ENCODE measurements at places on chromosomes 2 and 18.

DNA sequence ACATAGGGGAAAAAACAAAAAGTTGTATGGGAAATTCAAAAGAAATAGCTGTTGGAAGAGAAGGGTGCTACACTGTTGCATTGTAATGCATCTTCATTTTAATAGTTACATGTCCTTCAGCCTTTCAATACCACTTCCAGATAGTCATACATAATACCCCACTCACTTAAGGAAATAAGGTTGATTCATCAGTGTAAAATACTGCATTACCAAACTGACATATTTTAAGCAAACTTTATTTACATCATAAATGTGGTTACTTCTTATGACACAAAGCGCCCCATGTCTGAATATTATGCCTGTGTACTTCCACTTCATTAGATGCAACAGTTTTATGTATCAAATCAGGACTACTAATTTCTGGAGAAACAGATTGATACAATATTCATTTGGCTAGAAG is 4.5 kb downstream of the RBMS1 start:
- DNase-seq = no peak

- no peak for DNase-seq
Measured at GRCh38 chr2:118014492-118014824, 588 bp upstream of the CCDC93 start.

DNA sequence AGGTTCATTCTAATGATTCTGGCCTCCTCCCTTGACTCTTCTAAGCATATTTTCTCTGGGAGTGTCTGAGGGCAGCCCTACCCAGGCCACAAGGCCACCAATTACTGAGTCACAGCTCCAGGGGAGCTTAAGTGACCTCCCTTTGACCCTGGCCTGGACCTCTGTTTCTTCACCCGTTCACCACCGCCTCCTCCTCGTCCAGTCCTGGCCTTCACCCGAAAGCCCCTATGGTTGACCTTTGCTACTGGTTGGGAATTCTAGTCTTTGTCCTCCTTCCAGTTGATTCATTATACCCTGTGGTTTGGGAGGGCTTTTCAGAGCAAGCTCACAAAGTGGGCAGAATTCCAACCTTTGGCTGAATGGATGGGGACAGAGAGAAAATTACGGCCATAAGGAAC is 72.6 kb downstream of the NRP2 start:
- no peak for DNase-seq

DNA sequence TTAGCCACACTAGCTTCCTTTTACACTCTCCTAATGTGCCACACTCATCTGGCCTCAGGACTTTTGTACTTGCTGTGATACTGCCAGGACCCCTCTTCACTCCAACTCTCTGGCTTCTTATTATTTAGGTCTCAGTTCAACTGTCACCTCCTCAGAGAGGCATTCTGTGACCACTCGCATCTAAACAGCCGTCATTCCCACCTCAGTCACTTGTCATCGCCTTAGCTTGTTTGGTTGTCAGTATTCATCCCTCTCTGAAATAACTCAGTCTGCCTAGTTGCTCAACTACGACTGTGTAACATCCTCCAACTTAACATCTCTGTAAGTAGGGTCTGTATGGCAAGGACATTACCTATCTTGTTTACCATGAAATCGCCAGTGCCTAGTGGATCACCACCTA is 27.2 kb downstream of the MGAT4A start:
- no peak for DNase-seq

DNA sequence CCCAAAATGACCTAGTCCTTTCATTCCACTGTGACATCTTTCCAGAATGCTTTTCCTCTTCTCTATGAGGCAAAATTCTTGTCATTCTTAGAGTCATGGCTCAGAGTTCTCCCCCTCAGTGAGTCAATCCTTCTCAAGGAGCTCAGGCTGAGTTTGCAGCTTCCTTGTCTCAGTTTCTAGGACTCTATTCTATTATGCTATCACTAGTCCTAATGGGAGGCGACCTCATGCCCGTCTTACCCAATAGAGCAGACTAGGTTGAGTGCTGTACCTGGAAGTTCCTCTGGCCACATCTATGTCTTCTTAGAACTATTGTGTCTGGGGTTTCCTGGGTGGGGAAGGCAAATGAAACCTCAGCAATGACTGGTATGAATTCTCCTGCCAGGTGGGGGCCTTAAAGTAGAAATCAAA is 51.5 kb downstream of the HAUS1 start:
- DNase-seq = no peak

- DNase-seq = no peak
Measured at GRCh38 chr2:70385966-70386595, 84.2 kb upstream of the FAM136A start.

DNA sequence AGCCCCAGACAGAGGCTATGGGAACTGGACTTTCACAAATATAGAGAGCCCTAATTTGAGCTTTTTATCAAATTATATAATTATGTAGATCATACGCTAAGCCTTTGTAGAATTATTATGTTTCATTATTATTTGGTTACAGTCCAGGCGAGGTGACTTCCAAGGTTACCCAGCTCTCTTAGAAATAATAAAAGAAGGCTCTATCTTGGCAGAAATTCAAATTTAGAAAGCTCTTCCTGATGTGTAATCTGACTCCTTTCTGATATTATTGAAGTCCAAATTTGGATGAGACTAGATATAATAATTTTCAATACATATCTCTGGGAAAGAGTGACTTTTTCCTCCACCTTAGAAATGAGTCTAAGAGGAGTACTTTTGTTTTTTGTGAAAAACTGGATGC is 4.8 kb upstream of the SLC38A11 start:
- DNase-seq = peak; percentile 39

- no peak for DNase-seq
Measured at GRCh38 chr2:185787227-185788145, 48.9 kb downstream of the FSIP2 start.

Measured in NCI-H2171 treated with DMSO at 0.1 percent for 48 hours (cell line).